ENCODE measurements at places on chromosomes 13 and 19.
A peak's percentile ranks its signal among the peaks of the same experiment; 100 is the strongest.

GRCh38 chr13:37448153-37448552, 150.4 kb downstream of the POSTN start:
- H3K4me3 ChIP-seq: no peak overlapping the region
- no peaks in the 10 kb centered on the region for H3K27me3 ChIP-seq
- H3K4me1 ChIP-seq: no peaks in the 10 kb centered on the region
- no peak overlapping the region for H3K27ac ChIP-seq
- no peak for DNase-seq

DNA sequence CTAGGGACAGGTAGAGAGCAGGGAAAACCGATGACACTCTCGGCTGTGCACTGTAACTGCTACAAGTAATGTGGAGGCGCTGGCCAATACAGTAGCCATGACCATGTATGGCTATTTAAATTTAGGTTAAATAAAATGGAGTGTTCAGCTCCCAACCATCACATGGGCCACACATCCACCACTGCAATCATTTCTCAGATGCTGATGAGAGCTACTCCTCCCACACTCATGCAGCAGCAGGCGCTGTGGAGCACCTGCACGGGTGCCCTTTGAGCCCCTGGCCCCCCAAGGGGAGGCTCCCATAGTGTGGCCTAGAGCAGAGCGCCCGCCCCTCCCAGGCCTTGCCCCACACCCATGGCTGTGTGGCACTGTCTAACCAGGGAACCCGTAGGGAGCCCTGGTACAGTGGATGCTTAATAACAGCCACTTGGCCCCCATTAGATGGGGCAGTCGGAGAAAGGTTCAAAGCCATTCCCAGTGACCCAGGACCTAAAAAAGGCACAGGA, 6.0 kb downstream of the ACP4 start:
- peaks cover 15% of the 10 kb centered on the region for H3K36me3 ChIP-seq
- DNase-seq: no peak
- H3K4me1 ChIP-seq: peaks cover 6% of the 10 kb centered on the region
- no peaks in the 10 kb centered on the region for H3K27me3 ChIP-seq
- no peak overlapping the region for H3K27ac ChIP-seq

DNA sequence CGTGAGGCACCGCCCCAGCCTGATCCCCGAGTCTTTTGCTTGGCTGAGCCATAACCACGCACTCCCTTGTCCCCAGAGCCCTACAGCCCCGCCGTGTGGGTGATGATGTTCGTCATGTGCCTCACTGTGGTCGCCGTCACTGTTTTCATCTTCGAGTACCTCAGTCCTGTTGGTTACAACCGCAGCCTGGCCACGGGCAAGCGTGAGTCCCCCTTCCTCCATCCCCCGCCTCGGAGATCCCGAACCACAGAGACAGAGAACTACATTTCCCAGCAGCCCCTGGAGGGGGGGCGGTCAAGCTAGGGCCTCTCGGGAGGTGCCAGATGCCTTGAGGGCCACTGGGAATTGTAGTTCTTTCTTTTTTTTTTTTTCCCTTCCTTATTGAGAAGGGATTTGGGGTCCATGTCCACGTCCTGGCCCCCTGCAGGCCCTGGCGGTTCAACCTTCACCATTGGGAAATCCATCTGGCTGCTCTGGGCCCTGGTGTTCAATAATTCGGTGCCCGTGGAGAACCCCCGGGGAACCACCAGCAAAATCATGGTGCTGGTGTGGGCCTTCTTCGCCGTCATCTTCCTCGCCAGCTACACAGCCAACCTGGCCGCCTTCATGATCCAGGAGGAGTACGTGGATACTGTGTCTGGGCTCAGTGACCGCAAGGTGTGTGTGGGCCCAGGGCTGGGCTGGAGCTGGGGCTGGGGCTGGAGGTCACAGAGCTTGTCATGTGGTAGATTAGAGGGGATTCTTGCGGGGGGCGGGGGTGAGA, 25.9 kb downstream of the GRIN2D start:
- DNase-seq: no peak
- no peak overlapping the region for H3K27ac ChIP-seq
- H3K4me1 ChIP-seq: no peaks in the 10 kb centered on the region
- no peaks in the 10 kb centered on the region for H3K27me3 ChIP-seq

DNA sequence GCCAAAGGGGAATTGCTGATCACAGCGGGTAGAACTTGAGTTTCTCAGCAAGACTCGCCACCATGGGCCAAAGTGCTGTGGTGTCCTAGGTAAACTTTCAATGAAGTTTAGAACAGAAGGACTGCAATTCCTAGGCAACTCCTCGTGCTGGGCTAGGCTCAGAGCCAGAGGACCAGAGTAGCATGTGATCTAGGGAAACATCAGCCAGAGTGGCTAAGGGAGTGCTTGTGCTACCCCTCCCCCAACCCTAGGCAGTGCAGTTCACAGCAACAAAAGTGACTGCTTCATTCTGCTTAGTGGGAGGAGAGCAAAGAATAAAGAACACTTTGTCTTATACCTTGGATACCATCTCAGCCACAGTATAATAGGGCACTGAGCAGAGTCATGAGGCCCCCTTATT, 1658.6 kb upstream of the MIR17HG start:
- H3K4me3 ChIP-seq: no peak overlapping the region
- H3K36me3 ChIP-seq: no peaks in the 10 kb centered on the region
- H3K27me3 ChIP-seq: no peaks in the 10 kb centered on the region
- no peak overlapping the region for H3K27ac ChIP-seq
- no peak for DNase-seq

- H3K27me3 ChIP-seq: no peaks in the 10 kb centered on the region
- peaks cover under 1% of the 10 kb centered on the region for H3K4me1 ChIP-seq
- H3K36me3 ChIP-seq: no peaks in the 10 kb centered on the region
- no peak overlapping the region for H3K27ac ChIP-seq
- no peak overlapping the region for H3K4me3 ChIP-seq
Observed at GRCh38 chr19:46009530-46010510, 13.0 kb downstream of the PGLYRP1 start.

GRCh38 chr13:50011461-50011860, 3.8 kb upstream of the KCNRG start:
- H3K4me1 ChIP-seq: no peaks in the 10 kb centered on the region
- H3K36me3 ChIP-seq: no peaks in the 10 kb centered on the region
- H3K4me3 ChIP-seq: no peak overlapping the region
- no peaks in the 10 kb centered on the region for H3K27me3 ChIP-seq
- no peak for DNase-seq

DNA sequence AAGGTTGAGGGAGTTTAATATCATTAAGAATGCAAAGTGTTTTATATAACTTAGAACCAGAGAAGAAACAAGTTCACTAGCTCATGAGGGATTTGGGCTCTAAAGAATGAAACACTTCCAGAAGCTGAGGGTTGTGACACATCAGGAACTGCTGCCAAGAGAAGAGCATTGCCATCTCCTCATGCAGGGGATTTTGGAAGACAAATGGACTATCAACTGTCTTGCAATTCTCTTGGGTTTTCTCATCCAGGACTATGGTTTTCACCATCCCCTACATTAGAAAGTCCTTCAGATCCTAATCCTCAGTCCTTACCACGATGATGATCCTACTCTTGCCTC, 59.7 kb upstream of the KL start:
- H3K36me3 ChIP-seq: no peaks in the 10 kb centered on the region
- H3K4me3 ChIP-seq: no peak overlapping the region
- no peak overlapping the region for H3K27ac ChIP-seq
- DNase-seq: no peak
- no peaks in the 10 kb centered on the region for H3K4me1 ChIP-seq
- H3K27me3 ChIP-seq: no peaks in the 10 kb centered on the region

DNA sequence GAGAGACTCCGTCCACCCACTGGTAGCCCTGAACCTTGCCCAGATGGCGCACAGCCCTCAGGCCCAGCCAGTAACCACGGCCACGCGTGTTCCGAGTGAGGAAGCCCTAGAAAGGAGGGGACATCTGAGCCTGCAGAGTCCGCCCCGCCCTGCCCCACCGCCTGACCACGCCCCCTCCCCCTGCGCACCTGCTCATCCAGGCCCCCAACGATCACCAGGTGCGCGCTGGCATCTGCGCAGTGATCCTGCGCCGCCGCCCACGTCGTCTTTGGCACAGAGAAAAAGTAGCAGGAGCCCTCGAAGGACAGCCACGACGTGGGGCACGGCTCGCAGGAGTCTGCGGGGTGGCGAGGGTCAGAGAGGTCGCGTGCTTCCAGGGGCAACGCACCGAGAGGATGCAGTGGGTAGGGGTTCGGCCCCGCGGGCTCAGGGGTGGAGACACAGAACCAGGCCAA, 2.1 kb downstream of the CLEC4G start:
- H3K4me1 ChIP-seq: no peaks in the 10 kb centered on the region
- DNase-seq: no peak
- H3K27me3 ChIP-seq: peaks cover 22% of the 10 kb centered on the region
- H3K4me3 ChIP-seq: no peak overlapping the region
- no peak overlapping the region for H3K27ac ChIP-seq

DNA sequence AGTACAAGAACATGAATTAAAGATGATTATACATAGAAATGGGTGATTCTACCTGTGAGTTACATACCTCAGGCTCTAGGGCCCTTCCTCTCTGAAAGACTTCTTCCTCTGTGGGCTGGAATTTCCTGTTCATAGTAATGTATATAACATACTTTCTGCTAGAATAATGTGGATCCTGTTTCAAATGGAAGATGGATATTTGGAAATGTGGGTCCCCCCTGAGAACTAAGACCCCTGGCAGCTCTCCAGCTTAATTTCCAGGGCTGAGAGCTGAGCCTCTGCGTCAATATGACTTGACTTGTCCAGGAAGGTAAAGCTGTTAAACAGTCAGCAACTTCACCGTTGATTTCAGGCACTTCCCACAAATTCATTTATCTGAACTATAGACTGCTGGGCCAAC, 296.3 kb downstream of the NALCN start:
- no peak overlapping the region for H3K27ac ChIP-seq
- no peaks in the 10 kb centered on the region for H3K36me3 ChIP-seq
- no peaks in the 10 kb centered on the region for H3K27me3 ChIP-seq

- H3K4me1 ChIP-seq: no peaks in the 10 kb centered on the region
- H3K27ac ChIP-seq: no peak overlapping the region
- no peaks in the 10 kb centered on the region for H3K36me3 ChIP-seq
- DNase-seq: no peak
- H3K4me3 ChIP-seq: no peak overlapping the region
Observed at GRCh38 chr13:92739306-92739818, 487.2 kb upstream of the GPC6 start.

- no peak overlapping the region for H3K4me3 ChIP-seq
- no peaks in the 10 kb centered on the region for H3K27me3 ChIP-seq
- no peaks in the 10 kb centered on the region for H3K36me3 ChIP-seq
Observed at GRCh38 chr13:86760620-86761019, 910.6 kb upstream of the SLITRK5 start.

DNA sequence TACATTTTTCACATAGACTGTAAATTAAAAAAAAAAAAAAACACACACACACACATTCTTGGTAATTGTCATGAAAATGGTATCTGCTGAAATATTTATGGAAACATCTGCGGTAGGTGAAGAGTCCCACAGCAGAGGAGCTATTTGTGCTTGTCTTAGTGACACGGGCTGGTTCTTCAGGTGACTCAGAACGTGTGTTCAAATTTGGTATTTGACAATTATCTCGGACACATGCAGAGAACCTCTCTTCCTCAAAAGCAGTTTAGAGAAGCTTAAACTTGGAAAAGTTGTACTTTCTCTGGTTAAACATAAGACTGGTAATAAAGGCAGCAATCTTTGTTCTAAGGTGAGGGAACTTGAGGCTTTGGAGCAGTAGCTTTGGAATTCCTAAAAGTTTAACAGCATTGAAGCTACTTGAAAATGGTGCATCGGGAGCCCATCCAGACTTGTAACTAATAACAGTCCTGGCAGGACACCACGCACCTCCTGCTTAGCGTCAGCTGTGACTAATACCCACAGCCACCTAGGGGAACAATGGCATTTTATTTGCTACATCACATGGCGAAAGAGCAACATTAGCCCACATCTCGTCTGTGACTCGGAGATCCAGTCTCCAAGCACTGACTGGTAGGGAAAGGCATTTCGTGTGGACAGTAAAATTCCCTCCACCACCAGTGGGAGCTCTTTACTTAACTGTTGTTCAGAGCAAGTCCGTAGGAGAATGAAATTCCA, 1505.1 kb upstream of the SLC10A2 start:
- H3K36me3 ChIP-seq: no peaks in the 10 kb centered on the region
- H3K4me1 ChIP-seq: peaks cover 3% of the 10 kb centered on the region
- H3K4me3 ChIP-seq: no peak overlapping the region
- no peaks in the 10 kb centered on the region for H3K27me3 ChIP-seq
- H3K27ac ChIP-seq: peak overlapping the region; percentile 70

GRCh38 chr13:30831515-30831914, 74.6 kb upstream of the MEDAG start:
- no peak for DNase-seq
- H3K27me3 ChIP-seq: no peaks in the 10 kb centered on the region
- H3K27ac ChIP-seq: no peak overlapping the region
- H3K4me3 ChIP-seq: no peak overlapping the region

- H3K27ac ChIP-seq: no peak overlapping the region
- no peaks in the 10 kb centered on the region for H3K27me3 ChIP-seq
- H3K36me3 ChIP-seq: no peaks in the 10 kb centered on the region
- no peaks in the 10 kb centered on the region for H3K4me1 ChIP-seq
Observed at GRCh38 chr13:66830940-66831716, 399.0 kb downstream of the PCDH9 start.

DNA sequence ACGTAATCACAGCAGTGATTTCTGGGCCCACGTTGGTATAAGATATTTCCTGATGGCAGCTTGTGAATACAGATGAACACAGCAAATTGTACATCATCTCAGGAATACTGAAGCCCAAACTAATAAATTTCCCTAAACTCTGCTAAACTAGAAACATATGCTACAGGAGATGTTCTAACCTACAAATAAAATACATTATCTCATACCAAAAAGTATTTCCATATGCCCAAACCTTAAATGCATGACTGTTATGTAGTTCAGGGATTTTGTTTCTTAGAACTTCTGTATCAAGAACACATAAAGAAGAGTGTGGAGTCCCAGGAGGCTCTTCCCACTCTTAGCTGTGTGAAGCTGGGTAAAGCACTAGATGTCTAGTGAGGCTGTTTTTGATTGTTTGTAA, 138.4 kb downstream of the RFC3 start:
- H3K4me3 ChIP-seq: no peak overlapping the region
- H3K27me3 ChIP-seq: no peaks in the 10 kb centered on the region
- no peak overlapping the region for H3K27ac ChIP-seq
- no peaks in the 10 kb centered on the region for H3K36me3 ChIP-seq
- H3K4me1 ChIP-seq: no peaks in the 10 kb centered on the region

- H3K36me3 ChIP-seq: no peaks in the 10 kb centered on the region
- DNase-seq: no peak
Observed at GRCh38 chr19:32309711-32310390, 35.6 kb upstream of the ZNF507 start.

GRCh38 chr13:94947392-94947791, 235.0 kb upstream of the SOX21 start:
- no peaks in the 10 kb centered on the region for H3K36me3 ChIP-seq
- H3K27me3 ChIP-seq: no peaks in the 10 kb centered on the region
- no peak overlapping the region for H3K4me3 ChIP-seq
- no peaks in the 10 kb centered on the region for H3K4me1 ChIP-seq
- no peak for DNase-seq

GRCh38 chr19:46021531-46022041, 1.3 kb downstream of the PGLYRP1 start:
- DNase-seq: peak; percentile 58
- no peaks in the 10 kb centered on the region for H3K4me1 ChIP-seq
- no peaks in the 10 kb centered on the region for H3K27me3 ChIP-seq

- no peaks in the 10 kb centered on the region for H3K27me3 ChIP-seq
- no peak overlapping the region for H3K27ac ChIP-seq
- no peaks in the 10 kb centered on the region for H3K36me3 ChIP-seq
- no peaks in the 10 kb centered on the region for H3K4me1 ChIP-seq
Observed at GRCh38 chr19:38989066-38989605, 13.6 kb upstream of the FBXO17 start.

- no peaks in the 10 kb centered on the region for H3K27me3 ChIP-seq
- H3K4me3 ChIP-seq: no peak overlapping the region
- H3K4me1 ChIP-seq: no peaks in the 10 kb centered on the region
Observed at GRCh38 chr13:44362394-44363040, 11.1 kb upstream of the SERP2 start.

Measured in prostate gland (tissue), 2 donors.